ENCODE measurements at places on chromosomes 2 and 18. TPM values are rescaled to one million over a fixed set of nuclear protein-coding genes. Genes with fewer than 3 reads are reported as not detected.
A peak's percentile ranks its signal among the peaks of the same experiment; 100 is the strongest.

- no peaks in the 10 kb centered on the region for H3K27me3 ChIP-seq
- H3K27ac ChIP-seq: no peak overlapping the region
- DNase-seq: no peak
- H3K36me3 ChIP-seq: no peaks in the 10 kb centered on the region
- H3K4me1 ChIP-seq: no peaks in the 10 kb centered on the region
These were observed 168.9 kb upstream of the SALL3 start for GRCh38 chr18:78810706-78811105.

- no peak for DNase-seq
- peaks cover 8% of the 10 kb centered on the region for H3K4me1 ChIP-seq
- H3K4me3 ChIP-seq: no peak overlapping the region
- H3K36me3 ChIP-seq: no peaks in the 10 kb centered on the region
- peaks cover 14% of the 10 kb centered on the region for H3K27me3 ChIP-seq
These were observed 2.3 kb upstream of the NPPC start for GRCh38 chr2:231928481-231928880.

GRCh38 chr18:59941331-59941730, 41.5 kb downstream of the PMAIP1 start:
- DNase-seq: no peak

- DNase-seq: no peak
- no peaks in the 10 kb centered on the region for H3K36me3 ChIP-seq
- H3K4me3 ChIP-seq: no peak overlapping the region
- no peak overlapping the region for H3K27ac ChIP-seq
These were observed 86.8 kb upstream of the TFPI start for GRCh38 chr2:187640926-187641510.

GRCh38 chr2:22991844-22992243, 393.1 kb upstream of the KLHL29 start:
- no peak for DNase-seq
- no peaks in the 10 kb centered on the region for H3K27me3 ChIP-seq
- no peak overlapping the region for H3K4me3 ChIP-seq
- H3K27ac ChIP-seq: no peak overlapping the region

GRCh38 chr18:41721103-41721790, 233.8 kb upstream of the PIK3C3 start:
- no peaks in the 10 kb centered on the region for H3K36me3 ChIP-seq
- no peak overlapping the region for H3K27ac ChIP-seq
- H3K27me3 ChIP-seq: no peaks in the 10 kb centered on the region
- no peaks in the 10 kb centered on the region for H3K4me1 ChIP-seq
- no peak overlapping the region for H3K4me3 ChIP-seq

DNA sequence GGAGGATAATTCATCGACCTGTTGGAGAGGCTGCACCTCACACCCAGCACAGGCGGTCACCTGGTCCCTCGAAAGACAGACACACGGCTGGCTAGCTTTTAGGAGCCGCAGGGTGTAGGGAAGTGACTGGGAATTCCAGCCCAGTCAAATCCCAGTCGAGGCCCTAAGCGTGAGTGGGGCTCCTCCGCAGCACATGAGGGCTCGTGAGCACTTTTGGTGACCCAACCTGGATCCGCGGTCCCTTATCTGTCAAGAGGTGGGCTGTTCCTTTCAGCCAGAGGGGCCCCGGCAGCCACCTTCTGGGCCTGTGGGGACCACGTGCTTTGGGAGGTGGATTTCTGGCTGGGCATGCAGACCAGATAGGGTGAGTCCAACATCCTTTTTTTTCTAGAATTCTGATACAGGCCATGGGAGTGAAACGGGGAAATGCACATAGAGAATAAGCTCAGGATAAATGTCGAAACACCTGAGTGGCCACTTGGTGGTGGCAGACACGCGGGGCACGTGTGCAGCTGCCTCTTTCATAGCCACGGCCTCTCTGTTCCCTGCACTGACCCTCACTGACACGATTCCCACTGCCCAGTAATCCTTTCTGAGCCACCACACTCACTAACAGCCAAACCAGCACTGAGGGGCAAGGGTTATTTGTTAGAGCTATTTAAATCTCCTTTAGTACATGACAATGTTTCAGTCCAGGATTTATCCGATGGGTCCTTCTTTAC, 148.4 kb upstream of the PXDN start:
- no peaks in the 10 kb centered on the region for H3K4me1 ChIP-seq
- H3K36me3 ChIP-seq: no peaks in the 10 kb centered on the region
- DNase-seq: no peak
- no peaks in the 10 kb centered on the region for H3K27me3 ChIP-seq
- H3K27ac ChIP-seq: no peak overlapping the region

GRCh38 chr18:62157843-62158242, 29.0 kb downstream of the PIGN start:
- H3K4me3 ChIP-seq: no peak overlapping the region
- H3K36me3 ChIP-seq: no peaks in the 10 kb centered on the region
- no peak for DNase-seq
- H3K27me3 ChIP-seq: no peaks in the 10 kb centered on the region
- H3K27ac ChIP-seq: no peak overlapping the region

The TFPI gene
- 105 TPM for total RNA-seq

DNA sequence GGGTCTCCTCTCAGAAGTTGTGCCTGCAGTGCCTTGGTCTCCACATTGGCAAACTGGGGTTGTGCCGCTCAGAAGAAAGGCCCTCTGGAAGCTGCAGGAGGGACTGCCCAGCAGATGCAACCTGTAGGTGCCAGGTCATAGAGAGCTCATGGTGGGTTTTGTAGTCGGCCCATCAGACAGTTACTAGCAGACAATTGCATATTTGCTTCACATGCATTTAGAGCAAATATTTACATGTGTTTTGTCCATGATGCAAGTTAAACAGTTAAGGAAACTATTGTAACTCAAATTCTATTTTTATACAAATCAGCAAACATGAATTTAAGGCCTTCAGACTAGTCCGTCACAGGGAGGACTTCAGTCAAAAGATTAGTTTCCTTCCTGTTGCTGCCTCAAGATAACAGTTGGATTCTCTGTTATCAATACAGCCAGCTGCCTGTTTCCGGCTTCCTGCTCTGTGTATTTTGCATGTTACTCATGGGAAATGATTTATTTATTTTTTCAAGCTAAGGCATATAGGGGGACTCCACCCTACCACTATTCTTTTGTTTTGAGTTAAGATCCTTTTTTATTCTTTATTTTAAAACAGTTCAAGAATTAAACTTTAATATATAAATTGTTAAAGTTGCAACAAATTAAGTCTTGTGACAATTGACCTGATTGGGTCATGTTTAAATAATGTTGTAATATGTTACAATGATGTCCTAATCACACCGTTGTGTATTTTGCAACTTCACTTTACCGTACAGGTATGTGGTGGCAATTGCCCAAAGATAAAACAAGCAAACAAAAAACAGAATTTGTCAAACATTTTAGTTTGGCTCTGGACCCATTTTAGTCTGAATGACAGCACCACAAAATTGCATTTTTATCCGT, 133.5 kb downstream of the SPTBN1 start:
- H3K4me3 ChIP-seq: no peak overlapping the region
- H3K27ac ChIP-seq: no peak overlapping the region
- no peak for DNase-seq
- H3K4me1 ChIP-seq: no peaks in the 10 kb centered on the region
- H3K27me3 ChIP-seq: no peaks in the 10 kb centered on the region
- no peaks in the 10 kb centered on the region for H3K36me3 ChIP-seq

GRCh38 chr2:138722316-138722715, 57.9 kb downstream of the NXPH2 start:
- H3K4me1 ChIP-seq: no peaks in the 10 kb centered on the region
- no peak overlapping the region for H3K27ac ChIP-seq
- H3K36me3 ChIP-seq: no peaks in the 10 kb centered on the region
- peak; percentile 69 for DNase-seq
- H3K4me3 ChIP-seq: no peak overlapping the region
- H3K27me3 ChIP-seq: no peaks in the 10 kb centered on the region

GRCh38 chr18:490024-490366, 10.5 kb downstream of the COLEC12 start:
- DNase-seq: no peak
- H3K4me1 ChIP-seq: no peaks in the 10 kb centered on the region
- H3K27me3 ChIP-seq: no peaks in the 10 kb centered on the region
- no peak overlapping the region for H3K27ac ChIP-seq
- no peaks in the 10 kb centered on the region for H3K36me3 ChIP-seq

DNA sequence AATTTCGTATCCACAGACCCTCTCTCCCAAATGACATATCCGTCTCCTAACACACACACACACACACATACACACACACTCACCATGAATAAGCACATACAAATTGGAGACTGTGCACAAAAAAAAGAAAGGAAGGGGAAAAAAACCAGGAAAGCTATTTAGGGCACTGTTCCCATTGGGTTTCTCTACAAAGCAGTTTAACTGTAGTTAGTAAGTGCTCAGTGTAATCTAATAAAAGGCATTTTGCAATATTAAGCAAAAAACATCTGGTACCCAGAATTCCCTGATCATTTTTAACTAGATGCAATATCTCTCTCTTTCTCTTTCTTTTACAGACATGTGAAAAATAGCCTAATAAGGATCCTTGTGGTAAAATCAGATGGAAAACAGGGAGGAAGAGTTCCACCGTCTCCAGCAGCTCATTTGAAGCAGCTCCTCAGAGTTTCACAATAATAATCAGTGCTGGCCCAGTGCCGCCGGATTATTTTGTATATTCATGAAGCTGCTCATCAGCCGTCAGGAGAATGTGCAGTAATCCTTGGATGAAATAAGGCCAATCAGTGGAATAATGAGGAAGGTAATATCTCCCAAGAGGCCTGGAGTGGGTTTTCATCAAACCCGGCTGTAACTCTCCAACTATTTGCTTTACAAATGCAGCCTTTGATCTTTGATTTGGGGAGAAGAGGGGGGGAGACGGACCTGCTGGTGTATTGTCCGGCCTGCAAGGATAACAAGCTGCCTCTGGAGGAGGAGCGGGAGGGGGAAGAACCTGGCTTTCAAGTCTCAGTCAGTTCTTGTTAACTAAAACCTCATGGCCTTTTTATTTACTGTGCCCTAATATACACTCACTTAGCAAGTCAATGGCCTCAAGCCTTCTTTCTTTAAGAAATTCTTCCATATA, 227.6 kb upstream of the SMIM21 start:
- no peaks in the 10 kb centered on the region for H3K4me1 ChIP-seq
- no peaks in the 10 kb centered on the region for H3K27me3 ChIP-seq
- DNase-seq: no peak
- no peak overlapping the region for H3K4me3 ChIP-seq
- peak overlapping the region; percentile 74 for H3K27ac ChIP-seq

All from breast epithelium (tissue), 4 donors.